EH (cell line): ENCODE measurements at places on chromosomes 3 and 15.

DNA sequence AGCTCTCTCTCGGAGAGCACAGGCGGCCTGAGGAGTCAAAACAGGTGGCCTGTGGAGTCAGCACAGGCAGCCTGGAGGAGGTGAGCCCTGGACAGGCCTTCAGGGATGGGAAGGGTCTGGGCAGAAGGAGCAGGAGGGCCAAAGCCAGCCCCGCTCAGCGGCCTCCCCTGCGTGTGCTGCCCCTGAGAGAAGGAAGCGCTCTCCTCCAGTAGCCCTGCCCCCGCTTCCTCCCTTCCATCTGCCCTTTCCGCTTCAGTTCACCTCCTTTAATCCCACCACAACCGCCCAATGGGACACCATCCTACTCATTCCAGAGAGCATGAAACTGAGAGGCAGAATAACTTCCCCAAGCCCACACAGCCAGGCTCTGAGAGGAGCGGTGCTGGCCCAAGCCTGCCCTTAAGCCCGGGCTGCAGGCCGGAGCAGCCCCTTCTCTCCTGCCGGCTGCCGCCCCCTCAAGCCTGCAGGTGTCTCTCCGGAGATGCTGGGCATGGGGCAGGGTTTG is 3.2 kb upstream of the NR2E3 start:
- DNase-seq, result no peak

GRCh38 chr3:179872842-179873241 is 163.9 kb downstream of the PEX5L start:
- no peak for DNase-seq

- DNase-seq, result no peak
Observed at GRCh38 chr3:7788881-7789280, 712.7 kb upstream of the LMCD1 start.

DNA sequence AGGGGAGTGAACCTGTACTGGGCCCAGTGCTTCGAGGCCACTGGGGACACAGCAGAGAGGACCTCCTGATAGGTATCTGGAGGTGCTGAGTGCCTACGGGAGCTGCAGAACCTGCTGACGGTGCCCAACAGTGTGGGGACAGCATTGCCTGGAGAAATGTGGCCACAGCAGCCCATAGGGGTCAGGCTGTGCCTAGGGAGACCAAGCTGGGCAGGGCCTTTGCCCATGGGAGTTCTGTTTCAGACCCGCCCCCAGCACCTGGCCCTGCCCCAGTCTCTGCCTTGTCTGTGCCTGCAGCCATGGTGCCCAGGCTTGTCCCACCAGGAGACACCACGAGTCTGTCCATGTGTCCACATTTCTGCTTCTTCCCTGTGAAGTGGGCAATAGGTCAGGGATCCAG is 15.3 kb upstream of the RPL32 start:
- no peak for DNase-seq

DNA sequence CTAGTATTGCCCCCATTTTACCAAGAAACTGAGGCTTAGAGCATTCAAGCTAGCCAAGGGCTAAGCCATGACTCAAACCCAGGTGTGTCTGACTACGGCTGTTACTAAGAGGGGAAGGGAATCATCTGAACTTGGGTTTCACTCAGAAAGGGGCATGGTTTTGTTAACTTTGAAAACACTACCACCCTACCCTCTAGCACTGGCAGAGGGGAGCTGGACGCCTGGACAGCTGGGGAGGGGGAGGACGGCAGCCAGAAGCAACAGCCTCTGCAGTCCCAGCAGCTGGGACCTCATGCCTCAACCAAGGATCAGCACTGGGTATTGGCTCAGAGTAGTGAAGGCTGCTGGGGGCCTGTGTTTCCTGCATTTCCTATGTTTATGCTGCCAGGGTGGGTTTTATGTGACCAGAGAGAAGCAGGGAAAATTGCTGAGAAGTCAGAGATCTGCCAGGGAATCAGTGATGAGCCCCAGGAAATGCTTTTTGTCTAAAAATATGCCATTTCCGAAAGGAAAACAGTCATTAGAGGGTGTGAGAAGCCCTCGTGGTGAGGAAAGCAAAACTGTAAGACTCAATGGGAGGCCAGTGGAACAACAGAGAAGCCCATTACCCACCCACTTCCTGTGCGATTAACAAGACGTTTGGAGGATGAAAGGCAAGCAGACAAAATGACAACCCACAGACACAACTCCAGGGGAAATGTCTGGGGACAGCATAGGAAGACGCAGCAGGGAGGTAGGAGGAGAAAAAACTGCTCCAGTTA is 41.2 kb downstream of the LIPC start:
- peak; percentile 62 for DNase-seq

DNA sequence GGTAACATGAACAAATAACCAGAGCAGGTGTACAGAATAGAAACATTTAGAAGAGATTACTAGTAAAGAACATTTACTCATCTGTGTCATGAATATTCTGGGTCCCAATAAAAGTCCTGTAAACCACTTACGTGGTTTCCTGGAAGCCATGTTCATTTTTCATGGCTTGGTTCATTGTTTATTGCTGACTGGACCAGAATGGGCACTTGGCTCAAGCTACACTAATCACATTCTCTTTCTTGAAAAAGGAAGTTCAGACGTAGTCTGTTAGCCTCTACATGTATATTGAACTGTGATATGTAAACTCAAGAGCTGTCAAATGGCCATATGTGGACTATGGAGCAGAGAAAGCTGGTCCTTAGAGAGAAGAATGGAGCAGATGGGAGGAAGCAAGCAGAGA is 138.3 kb upstream of the FAM3D start:
- DNase-seq, result no peak

DNA sequence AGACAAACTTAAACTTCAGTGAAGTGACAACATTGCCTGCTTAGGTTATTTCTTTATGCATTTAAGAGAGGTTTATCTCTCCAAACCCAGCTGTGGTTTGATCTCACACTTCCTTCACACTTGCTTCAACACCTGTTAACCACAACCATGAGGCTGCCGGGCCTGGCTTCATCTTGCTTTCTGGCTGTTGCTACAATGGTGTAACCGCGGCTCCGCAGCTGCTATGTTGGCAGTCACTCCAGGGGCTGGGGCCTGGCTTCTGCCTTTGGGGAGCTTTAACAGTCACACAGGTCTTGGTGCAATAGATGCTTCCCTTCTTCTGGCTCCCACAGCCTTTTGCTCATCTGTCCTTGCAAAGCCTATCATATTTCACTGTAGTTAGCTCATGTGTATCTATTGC is 72.9 kb upstream of the MNS1 start:
- DNase-seq, result no peak

DNA sequence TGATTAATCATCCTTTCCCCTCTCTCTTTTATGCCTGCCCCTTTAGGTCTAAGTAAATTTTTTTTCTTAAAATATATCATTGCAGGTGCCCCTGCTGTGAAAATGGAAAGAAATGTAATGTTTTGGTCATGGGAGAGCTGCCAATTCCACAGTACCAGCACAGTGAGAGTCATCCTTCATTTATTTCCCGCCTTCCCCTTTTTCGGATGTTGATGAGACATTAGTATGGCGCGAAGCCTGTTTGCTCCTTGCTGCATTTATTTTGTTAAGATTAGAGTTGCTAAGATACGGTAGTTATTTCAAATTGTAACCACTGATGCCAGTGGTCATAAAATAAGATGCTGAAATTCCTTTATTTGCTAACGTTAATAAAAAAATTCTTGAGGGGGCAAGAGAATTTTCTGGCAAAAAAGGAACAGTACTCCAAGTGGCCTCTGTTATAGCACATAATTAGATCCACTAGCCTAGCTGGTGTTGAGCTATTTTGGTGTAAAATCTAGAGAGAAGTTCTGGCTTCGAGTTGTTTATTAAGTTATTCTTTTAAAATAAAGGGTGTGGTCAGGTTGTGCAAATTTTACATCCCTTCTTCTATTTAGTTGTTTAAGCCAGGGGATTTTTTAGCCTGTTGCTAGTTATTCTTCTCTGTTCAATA is 62.8 kb downstream of the MDFIC2 start:
- no peak for DNase-seq

- no peak for DNase-seq
Observed at GRCh38 chr15:48371961-48372360, 40.7 kb downstream of the DUT start.

- DNase-seq, result peak; percentile 84
Observed at GRCh38 chr3:11452885-11453847, 181.0 kb downstream of the ATG7 start.

DNA sequence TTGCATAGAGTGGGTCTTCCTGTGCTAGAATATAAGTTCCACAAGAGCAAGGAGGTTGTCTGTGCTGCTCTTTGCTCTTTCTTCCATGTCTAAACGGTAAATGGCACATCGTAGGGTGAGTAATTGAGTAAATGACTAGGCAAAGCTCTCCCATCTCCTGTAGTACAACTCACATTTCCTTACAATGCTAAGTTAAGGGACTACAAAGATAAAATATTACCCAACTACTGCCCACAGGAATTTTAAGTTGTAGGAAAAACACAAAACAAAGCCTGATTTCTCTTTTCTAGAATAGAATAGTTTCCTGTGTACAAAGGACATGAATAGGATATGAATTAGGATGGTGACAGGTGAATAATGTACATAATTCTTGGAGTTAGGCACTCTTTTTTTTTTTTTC is 19.9 kb upstream of the LRIG1 start:
- DNase-seq, result no peak
